ENCODE measurements at places on chromosomes 7 and 10.

- DNase-seq: peak; percentile 60
Measured at GRCh38 chr7:39453743-39454355, 112.4 kb upstream of the YAE1 start.

- DNase-seq: peak; percentile 79
Measured at GRCh38 chr10:58851606-58852005, 324.8 kb upstream of the PHYHIPL start.

DNA sequence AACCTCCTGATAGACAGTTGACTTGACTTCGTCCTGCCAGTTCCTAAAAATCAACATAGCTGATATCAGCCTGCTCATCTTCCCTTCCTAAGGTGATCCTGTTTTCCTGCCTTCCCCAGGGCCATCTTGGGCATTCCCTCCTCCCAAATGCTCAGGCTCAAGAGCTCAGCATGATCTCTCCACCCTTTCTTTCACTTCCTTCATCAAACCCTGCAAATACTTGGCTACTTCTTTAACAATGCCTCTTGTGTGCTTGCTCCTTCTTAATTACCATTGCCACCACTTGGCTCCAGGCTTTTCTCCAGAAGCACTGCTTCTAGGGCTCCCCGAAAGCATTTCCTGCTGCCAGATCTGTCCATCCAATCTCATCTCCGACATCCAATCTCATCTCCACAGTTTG is 7.3 kb downstream of the FSCN3 start:
- DNase-seq: no peak

DNA sequence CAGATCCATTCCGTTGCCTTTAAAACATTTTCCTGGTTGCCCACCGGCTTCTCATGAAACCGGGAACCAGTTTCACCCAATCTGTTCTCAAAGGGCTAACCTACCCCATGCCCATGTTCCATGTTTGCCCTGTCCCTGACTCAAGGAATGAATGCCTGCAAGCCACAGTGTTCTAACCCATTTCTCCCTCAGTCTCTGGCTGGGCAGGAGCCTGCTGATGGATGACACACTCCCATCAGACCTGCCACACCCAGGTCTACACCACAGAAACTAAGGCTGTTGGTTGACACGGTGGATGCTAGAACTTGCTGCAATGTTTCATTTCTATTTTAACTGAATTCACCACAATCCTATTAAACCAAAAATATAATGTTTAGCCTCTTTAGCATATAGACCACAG is 15.6 kb downstream of the CLRN3 start:
- DNase-seq: no peak

DNA sequence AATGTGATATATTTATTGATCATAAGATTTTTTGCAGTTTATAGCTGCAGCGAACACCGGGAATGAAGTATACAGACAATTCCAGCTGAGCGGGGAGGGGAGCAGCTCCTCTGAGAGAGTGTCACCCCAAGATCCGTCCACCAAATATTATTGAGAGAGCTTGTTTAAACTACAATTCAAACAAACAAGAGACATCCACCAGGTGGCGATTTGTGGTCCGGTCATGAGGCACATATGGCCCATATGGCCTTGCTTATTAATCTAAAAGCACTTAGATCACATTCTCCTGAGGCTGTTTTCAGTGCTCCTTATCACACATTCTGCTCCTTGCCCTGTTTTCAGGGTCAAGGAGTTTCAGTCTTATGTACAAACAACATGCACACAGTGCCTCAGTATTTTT is 83.1 kb downstream of the THSD7A start:
- DNase-seq: no peak
